ENCODE measurements at places on chromosomes 11 and 22.

- DNase-seq: no peak
Measured at GRCh38 chr11:123217897-123218296, 22.8 kb upstream of the CLMP start.

GRCh38 chr22:45296628-45297297, 12.0 kb downstream of the UPK3A start:
- no peak for DNase-seq

GRCh38 chr11:131910178-131910522, 539.7 kb downstream of the NTM start:
- DNase-seq: no peak

GRCh38 chr11:8250981-8251615, 12.6 kb downstream of the LMO1 start:
- no peak for DNase-seq

- DNase-seq: no peak
Measured at GRCh38 chr11:68974421-68975194, 6.2 kb downstream of the MRGPRD start.

GRCh38 chr11:78265326-78265725, 76.6 kb downstream of the USP35 start:
- no peak for DNase-seq
